ENCODE measurements at places on chromosomes 1 and 21. TPM values are rescaled to one million over a fixed set of nuclear protein-coding genes. Genes with fewer than 3 reads are reported as not detected.
A peak's percentile ranks its signal among the peaks of the same experiment; 100 is the strongest.

Gene PLA2G2D
- not detected for total RNA-seq

Gene DESI2
- total RNA-seq = 41.0 TPM

Gene LHX8
- not detected for total RNA-seq

Gene TLR5
- total RNA-seq = 1.4 TPM

Gene NUDT4B
- total RNA-seq = 0.65 TPM

- DNase-seq = peak; percentile 48
- no peak overlapping the region for H3K4me3 ChIP-seq
- no peaks in the 10 kb centered on the region for H3K36me3 ChIP-seq
These were observed 14.5 kb downstream of the PDZK1IP1 start for GRCh38 chr1:47175227-47175934.

- H3K27ac ChIP-seq = peak overlapping the region; percentile 83
- peak overlapping the region; percentile 58 for H3K4me3 ChIP-seq
- peaks cover 50% of the 10 kb centered on the region for H3K4me1 ChIP-seq
- H3K27me3 ChIP-seq = no peaks in the 10 kb centered on the region
- peak; percentile 61 for DNase-seq
These were observed 14.2 kb upstream of the ADORA3 start for GRCh38 chr1:111517469-111518225.

DNA sequence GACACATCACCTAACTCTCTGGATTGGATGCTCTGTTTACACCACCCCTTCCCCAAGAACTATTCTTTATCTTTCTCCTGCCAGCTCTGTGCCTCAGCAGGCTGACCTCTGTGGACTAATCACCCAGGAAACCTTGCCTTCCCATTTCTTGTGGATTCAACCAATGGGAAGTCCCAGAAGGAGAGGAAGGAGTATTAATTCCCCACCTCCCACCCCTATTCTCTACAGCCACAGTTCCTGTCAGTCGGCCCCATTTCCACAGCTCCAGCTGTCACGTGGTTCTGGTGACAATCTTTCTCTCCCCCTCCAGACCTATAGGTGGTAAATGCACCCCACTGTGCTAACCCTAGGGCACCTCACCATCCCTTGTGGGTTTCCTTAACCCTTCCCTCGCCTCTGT is 46.8 kb upstream of the SSBP3 start:
- no peak overlapping the region for H3K4me3 ChIP-seq
- no peaks in the 10 kb centered on the region for H3K36me3 ChIP-seq
- no peaks in the 10 kb centered on the region for H3K27me3 ChIP-seq
- H3K4me1 ChIP-seq = peaks cover 6% of the 10 kb centered on the region
- no peak for DNase-seq

DNA sequence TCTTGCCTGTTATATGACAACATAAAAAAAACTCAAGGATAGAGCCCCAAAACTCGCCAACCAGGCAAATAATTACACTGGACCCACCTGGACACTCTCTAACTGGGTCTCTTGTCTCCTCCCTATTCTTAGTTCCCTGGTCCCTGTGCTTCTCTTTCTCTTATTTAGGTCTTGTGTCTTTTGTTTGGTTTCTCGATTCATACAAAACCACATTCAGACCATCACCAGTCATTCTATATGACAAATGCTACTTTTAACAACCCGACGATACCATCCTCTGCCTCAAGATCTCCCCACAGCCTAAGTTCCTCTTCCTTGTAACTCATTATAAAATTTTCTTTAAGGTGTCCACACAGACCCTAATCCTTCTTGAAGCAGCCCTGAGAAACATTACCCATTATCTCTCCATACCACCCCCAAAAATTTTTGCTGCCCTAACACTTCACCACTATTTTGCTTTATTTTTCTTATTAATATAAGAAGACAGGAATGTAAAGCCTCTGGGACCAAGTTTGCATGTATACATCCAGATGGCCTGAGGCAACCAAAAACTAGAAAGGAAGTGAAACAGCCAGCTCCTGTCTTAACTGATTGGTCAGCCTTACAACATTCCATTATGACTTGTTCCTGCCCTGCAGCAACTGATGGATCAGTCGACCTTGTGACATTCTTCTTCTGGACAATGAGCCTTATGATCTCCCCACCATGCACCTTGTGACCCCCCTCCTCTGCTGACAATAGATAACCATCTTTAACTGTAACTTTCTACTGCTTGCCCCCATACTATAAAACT is 638.2 kb downstream of the AMY1C start:
- H3K4me3 ChIP-seq = no peak overlapping the region
- no peaks in the 10 kb centered on the region for H3K4me1 ChIP-seq
- H3K36me3 ChIP-seq = no peaks in the 10 kb centered on the region

GRCh38 chr1:18938008-18938706 is 18.3 kb downstream of the IFFO2 start:
- no peak for DNase-seq
- no peak overlapping the region for H3K27ac ChIP-seq
- no peaks in the 10 kb centered on the region for H3K36me3 ChIP-seq

GRCh38 chr21:25635310-25635709 is 3.7 kb upstream of the JAM2 start:
- peaks cover 44% of the 10 kb centered on the region for H3K4me1 ChIP-seq
- H3K36me3 ChIP-seq = no peaks in the 10 kb centered on the region
- no peak overlapping the region for H3K4me3 ChIP-seq
- no peak overlapping the region for H3K27ac ChIP-seq
- DNase-seq = no peak
- peaks cover 47% of the 10 kb centered on the region for H3K27me3 ChIP-seq

GRCh38 chr1:1144843-1145546 is 28.7 kb upstream of the TTLL10 start:
- no peaks in the 10 kb centered on the region for H3K36me3 ChIP-seq
- no peak overlapping the region for H3K27ac ChIP-seq
- H3K27me3 ChIP-seq = no peaks in the 10 kb centered on the region
- H3K4me3 ChIP-seq = peak overlapping the region; percentile 75
- H3K4me1 ChIP-seq = peaks cover 22% of the 10 kb centered on the region

DNA sequence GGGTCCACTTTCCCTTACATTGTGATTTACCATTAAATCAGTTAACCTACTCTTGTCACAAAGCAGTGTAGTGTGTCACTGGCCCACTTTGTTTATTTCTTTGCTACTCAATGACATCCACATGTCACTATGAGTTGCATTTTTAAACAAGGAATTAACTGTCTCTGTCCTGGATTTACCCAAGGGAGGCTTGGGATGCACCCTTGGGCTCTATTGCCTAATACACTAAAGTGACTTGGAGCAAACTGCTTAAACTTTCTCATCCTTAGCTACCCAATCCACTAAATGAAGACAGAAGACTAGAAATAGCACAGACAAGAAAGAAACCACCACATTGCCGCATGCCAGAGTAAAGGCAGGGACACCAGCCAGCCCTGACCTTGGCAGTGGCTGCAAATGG is 136.2 kb upstream of the TIAM1 start:
- DNase-seq = no peak
- H3K4me3 ChIP-seq = no peak overlapping the region
- no peaks in the 10 kb centered on the region for H3K27me3 ChIP-seq
- H3K27ac ChIP-seq = no peak overlapping the region

DNA sequence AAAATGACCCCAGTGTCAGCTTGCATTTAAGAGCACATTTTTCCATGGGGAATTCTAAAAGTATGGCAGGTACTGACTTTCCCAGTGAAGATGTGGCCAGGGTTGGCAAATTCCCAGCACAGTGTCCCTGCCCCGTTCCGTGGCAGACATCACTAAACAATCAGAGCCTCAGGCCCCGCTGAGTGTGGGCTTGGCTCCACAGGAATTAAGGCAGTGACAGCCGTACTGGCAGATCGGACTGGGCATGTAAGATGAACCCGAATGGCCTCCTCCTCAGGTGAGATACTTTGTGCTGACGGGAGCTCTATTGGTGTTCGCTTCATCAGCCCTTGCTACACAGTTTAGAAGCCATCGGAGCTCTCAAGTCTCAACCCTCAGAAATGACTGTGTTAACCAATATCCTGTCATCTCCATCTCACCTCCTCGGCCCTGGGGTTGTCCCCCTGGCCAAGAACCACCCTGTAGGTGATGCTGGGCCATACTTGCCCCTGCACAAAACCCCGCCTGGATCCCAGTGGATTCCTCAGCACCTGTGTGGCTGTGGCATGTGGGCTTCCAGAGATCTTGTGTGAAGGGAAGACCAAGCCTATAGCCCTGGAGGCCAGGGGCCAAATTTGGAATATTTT is 29.0 kb upstream of the ABCG1 start:
- peak; percentile 76 for DNase-seq
- peaks cover 16% of the 10 kb centered on the region for H3K36me3 ChIP-seq
- peaks cover 93% of the 10 kb centered on the region for H3K4me1 ChIP-seq
- no peak overlapping the region for H3K27ac ChIP-seq

GRCh38 chr1:153929426-153929825 is 6.7 kb upstream of the GATAD2B start:
- peaks cover 8% of the 10 kb centered on the region for H3K36me3 ChIP-seq
- no peak overlapping the region for H3K27ac ChIP-seq
- H3K4me1 ChIP-seq = peaks cover 20% of the 10 kb centered on the region
- H3K27me3 ChIP-seq = no peaks in the 10 kb centered on the region
- DNase-seq = no peak

GRCh38 chr1:9435854-9436640 is 103.2 kb upstream of the SLC25A33 start:
- no peak overlapping the region for H3K27ac ChIP-seq
- H3K4me3 ChIP-seq = no peak overlapping the region
- H3K36me3 ChIP-seq = no peaks in the 10 kb centered on the region
- no peaks in the 10 kb centered on the region for H3K4me1 ChIP-seq
- DNase-seq = no peak

DNA sequence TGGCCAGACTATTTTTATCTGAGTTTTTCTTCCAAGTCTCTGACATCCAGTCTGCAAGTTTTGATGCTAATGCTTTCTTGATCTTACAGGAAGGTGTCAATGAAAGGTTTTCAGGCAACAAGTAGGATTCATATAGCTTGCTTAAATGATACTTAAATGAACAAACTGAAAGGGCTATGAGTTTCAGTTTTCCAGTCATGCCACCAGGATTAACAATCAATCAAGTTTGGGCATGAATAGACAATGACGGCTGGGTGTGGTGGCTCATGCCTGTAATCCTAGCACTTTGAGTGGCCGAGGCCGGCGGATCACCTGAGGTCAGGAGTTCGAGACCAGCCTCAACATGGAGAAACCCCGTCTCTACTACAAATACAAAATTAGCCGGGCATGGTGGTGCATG is 34.3 kb upstream of the SLC16A1 start:
- no peaks in the 10 kb centered on the region for H3K27me3 ChIP-seq
- no peak overlapping the region for H3K4me3 ChIP-seq
- no peaks in the 10 kb centered on the region for H3K4me1 ChIP-seq
- H3K36me3 ChIP-seq = no peaks in the 10 kb centered on the region
- no peak overlapping the region for H3K27ac ChIP-seq

DNA sequence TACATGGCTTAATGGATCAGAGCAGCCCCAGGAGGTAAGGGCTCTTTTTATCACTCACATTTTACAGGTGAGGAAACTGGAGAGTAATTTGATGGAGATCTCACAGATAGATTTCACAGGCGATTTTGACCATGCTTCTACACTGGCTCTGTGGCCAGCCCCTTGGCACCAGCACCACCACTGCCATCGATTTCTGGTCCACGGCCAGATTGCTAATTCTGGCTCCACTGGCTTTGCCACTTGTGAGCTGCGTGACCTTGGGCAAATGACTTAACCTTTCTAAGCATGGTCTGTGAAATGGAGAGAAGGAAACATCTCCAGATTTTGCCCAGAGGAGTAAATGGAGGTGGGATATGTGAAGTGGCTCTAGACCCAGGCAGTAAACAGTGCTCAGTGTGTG is 32.6 kb downstream of the KCNC4 start:
- H3K27ac ChIP-seq = no peak overlapping the region
- H3K36me3 ChIP-seq = peaks cover 3% of the 10 kb centered on the region
- DNase-seq = no peak
- no peaks in the 10 kb centered on the region for H3K27me3 ChIP-seq

DNA sequence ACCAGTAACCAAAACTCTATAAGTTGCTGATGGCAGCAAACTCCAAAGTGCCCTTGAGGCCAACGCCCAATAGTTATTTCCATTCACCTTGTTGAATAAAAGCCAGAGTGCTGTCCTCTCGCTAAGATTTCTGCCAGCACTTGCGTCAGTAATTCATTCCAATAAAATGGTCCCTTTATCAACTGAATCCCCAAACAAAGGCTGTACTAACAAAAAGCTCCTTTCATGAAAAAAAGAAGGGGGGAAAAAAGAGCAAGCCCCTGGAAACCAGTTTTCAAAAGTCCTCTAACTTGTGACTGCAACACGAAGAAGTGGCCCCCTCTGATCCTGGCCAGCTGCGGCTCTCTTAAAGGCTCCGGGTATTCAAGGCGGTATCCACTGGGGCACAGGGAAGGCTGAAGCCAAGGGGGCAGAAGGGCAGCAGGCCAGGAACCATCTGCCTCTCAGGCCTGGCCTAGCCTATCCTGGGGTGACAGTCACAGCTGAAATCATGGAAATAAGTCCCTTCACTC is 55.8 kb upstream of the ZNF326 start:
- H3K27ac ChIP-seq = no peak overlapping the region
- DNase-seq = no peak
- no peaks in the 10 kb centered on the region for H3K4me1 ChIP-seq

- no peak for DNase-seq
- H3K27ac ChIP-seq = no peak overlapping the region
- no peaks in the 10 kb centered on the region for H3K36me3 ChIP-seq
- H3K27me3 ChIP-seq = peaks cover 10% of the 10 kb centered on the region
These were observed 222.1 kb downstream of the LMX1A start for GRCh38 chr1:165134431-165134830.

DNA sequence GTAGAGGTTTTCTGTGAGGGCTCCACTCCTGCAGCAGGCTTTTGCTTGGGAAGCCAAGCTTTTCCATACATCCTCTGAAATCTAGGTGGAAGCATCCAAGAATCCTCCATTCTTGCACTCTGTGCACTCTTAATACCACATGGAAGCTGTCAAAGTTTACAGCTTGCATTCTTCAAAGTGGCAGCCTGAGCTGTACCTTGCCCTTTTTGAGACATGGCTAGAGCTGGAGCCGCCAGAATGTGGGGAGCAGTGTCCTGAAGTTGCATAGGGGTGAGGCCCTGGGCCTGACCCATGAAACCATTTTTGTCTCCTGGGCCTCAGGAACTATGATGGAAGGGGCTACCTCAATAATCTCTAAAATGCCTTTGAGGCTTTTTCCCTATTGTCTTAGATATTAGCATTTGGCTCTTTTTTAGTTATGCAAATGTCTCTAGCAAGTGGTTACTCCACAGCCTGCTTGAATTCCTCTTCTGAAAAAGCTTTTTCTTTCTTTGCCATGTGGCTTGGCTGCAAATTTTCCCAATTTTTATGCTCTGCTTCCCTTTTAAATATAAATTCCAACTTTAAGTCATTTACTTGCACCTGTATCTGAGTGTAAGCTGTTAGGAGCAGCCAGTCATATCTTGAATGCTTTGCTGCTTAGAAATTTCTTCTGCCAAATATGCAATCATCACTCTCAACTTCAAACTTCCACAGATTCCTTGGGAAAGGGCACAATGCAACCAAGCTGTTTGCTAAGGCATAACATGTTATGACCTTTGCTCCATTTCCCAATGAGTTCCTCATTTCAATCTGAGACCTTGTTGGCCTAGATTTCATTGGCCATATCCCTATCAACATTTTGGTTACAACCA is 92.1 kb upstream of the ARTN start:
- peaks cover 10% of the 10 kb centered on the region for H3K4me1 ChIP-seq
- H3K27ac ChIP-seq = no peak overlapping the region
- peaks cover 28% of the 10 kb centered on the region for H3K36me3 ChIP-seq

GRCh38 chr1:206678490-206678889 is 6.2 kb upstream of the MAPKAPK2 start:
- H3K4me3 ChIP-seq = no peak overlapping the region
- no peak for DNase-seq
- H3K36me3 ChIP-seq = no peaks in the 10 kb centered on the region
- H3K27me3 ChIP-seq = peaks cover 20% of the 10 kb centered on the region
